Ecto neural progenitor cell (in vitro differentiated cells): ENCODE measurements at places on chromosomes 6 and 20.

- peak; percentile 28 for DNase-seq
Measured at GRCh38 chr20:25071734-25072133, 10.2 kb downstream of the VSX1 start.

- no peak for DNase-seq
Measured at GRCh38 chr6:111737065-111737521, 131.4 kb upstream of the TRAF3IP2 start.

- DNase-seq = no peak
Measured at GRCh38 chr20:36175016-36175415, 20.5 kb downstream of the EPB41L1 start.

DNA sequence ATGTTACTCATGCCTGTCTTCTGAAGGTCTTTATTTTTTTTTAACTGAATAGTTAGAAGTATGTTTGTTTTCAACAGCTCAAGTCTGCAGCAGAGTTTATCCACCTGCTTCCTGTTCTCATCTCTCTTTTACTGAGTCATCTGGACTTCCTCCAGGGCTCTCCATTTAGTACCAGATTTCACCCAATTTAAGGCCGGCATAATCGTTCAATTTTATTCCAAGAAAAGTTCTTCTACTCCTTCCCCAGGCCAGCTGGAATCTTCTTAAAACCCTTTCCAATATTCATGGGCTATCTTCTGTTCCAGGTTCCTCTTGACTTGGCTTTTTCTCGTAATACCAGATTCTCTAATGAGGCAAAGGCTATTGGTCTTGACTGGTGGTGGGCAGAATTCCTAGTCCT, 79.0 kb upstream of the LAMA2 start:
- no peak for DNase-seq

DNA sequence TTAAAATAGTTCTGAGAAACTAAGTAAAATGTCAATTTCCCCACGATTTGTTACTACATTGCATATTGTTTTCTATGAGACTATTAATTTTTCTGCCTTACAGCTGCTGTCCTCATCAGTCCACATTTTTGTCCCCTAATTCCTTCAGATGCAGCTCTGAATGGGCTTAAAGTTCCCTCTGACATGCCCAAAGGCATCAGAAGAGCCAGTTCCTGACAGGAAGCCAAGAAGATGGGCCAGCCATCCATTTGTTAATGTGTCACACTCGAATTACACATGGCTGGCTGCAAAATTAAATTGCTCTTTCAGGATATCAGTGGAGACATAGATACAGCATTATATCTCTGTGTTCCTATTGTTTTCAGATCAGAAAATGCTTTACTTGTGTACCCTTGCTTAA, 1223.0 kb downstream of the EPHA7 start:
- no peak for DNase-seq
